Iris pigment epithelial cell (primary cell): ENCODE measurements at places on chromosomes 2 and 18.

DNA sequence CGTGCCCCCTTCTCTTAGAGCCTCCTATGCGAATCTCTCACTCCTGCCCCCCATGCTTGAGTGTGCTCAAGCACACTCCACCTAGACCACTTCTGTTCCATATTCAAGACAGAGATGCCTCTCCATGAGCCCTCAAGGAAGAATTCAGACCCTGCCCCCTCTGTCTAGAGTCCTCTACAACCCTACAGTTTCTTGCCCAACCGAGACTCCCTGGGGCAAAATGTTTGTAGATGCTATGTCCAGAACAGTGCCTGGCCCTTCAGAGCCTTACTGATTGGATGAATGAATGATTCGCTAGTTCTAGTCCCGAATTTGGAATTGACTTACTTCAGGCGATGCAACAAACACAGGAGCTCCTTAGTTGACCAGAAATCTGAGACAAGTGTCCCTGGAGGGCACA is 8.7 kb downstream of the APCDD1 start:
- DNase-seq: no peak

- DNase-seq: peak; percentile 86
Observed at GRCh38 chr2:101831351-101831865, 133.9 kb downstream of the MAP4K4 start.

DNA sequence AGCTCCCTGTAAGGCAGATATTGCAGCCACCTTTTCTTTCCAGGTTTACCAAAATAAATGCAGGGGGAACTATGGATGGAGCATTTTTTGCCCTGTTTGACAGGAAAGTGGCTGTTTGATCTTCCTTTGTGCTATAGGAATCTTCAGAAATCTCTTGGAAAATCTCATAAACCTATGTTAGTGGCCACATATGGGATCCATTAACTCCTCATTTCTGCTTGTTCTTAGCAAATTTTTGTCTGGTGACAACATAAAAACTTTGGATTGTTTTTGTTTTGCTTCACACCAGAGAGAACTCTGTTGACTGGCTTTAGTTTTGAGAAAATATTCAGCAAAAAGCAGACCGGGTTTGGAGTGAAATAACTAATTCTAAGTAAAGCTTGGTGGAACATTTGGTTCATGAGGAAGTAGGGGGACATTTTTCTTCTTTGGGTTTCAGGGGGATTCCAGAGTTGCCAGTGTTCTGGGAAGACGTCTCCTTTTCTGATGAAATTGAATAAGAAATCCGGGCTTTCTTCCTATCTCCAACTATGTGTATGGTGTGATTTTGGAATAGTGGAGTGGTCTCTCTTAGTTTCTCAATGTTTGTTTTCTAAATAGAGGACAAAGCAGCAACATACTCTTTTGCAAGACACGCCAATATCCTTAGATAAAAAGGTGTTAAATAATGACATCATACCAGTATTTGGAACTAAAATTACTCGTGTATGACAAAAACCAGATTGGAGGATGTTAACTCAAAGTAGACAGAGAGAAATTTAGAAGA is 174.4 kb downstream of the ICOS start:
- no peak for DNase-seq

- DNase-seq: no peak
Observed at GRCh38 chr18:26756556-26756955, 109.0 kb downstream of the AQP4 start.

GRCh38 chr18:71370671-71371445 is 1082.0 kb downstream of the SOCS6 start:
- no peak for DNase-seq

DNA sequence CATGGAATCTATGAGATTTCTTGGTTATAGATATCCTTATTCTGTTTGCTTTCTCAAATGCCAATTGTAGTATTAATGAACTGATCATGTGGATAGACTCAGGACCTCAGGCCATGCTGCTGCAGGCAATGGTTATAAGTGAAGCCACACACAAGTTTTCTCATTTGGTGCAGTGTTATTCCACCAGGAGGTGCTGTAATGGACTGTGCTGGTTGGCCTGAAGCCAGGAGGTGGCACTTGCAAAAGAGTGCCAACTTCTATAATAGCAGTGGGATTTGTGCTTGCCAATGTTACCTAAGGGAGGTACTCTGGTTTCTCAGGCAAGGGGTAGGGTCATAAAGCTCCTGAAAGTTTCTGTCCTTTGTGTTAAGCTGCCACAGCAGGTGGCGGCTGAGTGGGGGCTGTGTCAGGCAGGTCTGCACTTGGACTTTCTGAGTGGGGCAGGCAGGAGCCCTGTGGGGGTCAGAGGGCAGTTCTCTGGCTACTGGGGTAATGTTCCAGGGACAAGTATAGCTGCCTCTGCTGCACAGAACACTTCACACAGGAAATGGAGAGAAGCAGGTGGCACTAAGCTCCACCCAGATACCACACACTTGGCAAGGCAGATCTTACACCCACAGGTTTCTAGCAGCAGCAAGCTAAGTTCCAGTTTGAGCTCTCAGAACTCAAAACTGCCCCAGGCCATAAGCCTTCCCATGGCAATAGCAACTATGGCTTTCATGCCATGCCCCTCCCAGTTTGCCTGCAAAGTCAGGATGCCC is 352.6 kb upstream of the CWC22 start:
- no peak for DNase-seq

GRCh38 chr2:150007815-150008430 is 420.3 kb upstream of the MMADHC start:
- no peak for DNase-seq

DNA sequence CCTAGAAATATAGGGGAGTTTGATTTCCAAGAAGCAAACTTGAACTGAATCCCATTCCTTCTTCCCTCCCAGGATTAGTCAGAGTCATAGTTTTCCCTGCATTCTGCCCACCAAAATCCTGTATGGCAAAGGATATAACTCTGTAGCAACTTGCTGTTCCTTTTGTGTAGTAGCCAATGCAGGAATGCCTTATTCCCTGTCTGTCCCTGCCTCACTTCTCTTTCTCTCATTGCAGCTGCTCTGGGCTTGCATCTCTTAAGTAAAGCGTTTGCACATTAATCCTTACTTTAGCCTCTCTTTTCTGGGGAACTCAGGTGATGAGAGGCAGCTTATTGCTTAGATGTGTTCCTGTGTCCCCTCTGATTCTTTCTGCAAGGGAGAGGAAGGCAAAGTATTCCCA is 333.1 kb upstream of the VWC2L start:
- DNase-seq: no peak

DNA sequence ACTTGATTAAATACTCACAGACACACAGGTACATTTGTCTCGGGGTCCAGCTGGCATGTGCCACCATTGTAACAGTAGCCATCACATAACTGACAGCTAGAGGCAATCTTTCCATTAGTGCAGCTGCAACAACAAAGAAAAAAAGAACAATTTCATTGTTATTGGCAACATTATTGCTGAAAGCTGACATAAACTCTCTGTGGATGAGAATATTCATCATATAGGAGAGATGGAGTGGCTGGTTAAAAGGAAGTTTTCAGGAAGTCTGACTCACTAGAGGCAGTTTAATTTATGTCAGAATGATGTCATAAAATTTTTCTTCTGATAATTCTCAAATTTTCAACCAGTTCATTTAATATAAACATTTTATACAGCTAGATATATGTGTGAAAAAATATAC is 1490.0 kb upstream of the NXPH2 start:
- DNase-seq: no peak

DNA sequence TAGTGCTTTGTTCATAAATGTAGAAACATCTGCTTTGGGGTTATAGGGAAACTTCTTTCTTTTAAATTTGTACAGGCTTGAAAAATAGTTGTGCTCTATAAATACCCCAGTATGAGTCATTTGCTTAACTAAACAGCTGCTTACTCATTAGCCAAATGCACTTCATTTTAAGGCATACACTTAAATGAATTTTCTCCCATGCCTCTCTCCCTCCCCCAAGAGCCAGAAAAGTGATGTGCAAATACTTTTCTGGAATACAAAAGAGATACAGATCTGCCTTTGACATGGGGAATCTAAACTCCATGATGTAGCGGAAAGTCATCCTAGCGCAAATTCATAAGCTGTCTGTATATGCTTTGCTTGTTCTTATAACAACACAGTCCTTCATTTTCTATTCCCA is 469.4 kb downstream of the DLGAP1 start:
- peak; percentile 6 for DNase-seq

DNA sequence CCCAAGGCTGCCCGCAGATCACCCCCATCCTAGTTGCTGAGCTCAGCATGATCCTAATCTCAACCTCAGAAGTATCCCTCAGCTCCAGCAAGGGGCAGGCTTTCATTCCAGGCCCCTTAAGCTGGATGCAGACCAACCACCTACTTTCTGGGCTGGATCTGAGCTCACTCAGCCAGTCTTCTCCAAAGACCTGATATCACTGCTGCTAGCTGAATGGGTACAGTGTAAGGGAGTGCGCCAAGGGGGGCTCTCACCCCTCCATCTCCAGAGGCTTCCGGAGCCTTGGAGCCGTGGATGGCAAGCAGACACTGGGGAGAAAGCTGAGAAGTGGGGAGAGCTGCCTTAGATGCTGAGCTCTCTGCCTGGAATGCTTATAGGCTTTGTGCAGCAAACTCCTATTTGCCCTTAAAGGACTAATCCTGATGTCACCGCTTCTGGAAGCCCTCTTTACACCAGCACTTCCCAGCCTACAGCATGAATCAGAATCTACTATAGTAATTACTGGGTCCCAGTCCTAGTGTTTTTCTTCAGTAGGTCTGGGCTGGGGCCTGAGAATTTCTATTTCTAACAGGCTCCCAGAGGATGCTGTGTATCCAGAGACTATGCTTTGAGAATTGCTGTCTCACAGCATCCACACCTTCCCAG is 31.0 kb downstream of the GYPC start:
- DNase-seq: no peak

GRCh38 chr18:20996418-20996817 is 115.2 kb downstream of the ROCK1 start:
- DNase-seq: no peak
